Kidney epithelial cell (primary cell): ENCODE measurements at places on chromosomes 4 and X. TPM values are rescaled to one million over a fixed set of nuclear protein-coding genes. Genes with fewer than 3 reads are reported as not detected.

The ADRA2C gene
- total RNA-seq: 1.0 and 2.8 TPM in 2 replicates

The AFP gene
- total RNA-seq: not detected in 2 replicates

The GPRASP2 gene
- 10.5 and 10.6 TPM in 2 replicates for total RNA-seq

DNA sequence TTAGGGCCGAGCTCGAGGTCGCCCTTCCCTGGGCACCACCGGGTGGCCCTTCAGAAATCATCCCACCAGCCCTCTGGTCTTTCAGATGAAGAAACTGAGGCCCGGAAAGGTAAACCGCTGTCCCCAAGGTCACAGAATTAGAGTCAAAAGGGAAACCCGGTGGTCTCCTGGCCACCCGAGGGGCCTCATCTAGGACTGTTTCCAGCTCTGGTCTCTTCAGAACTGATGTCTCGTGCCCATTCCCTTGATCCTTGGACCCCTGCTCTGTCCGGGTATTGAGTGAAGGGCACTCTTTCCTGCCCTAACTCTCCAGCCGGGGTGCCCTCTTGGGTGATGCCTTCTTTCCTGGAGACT, 841 bp downstream of the HTRA3 start:
- no peak for DNase-seq

- DNase-seq: no peak
These were observed 47.5 kb downstream of the SORCS2 start for GRCh38 chr4:7239844-7240243.

- DNase-seq: no peak
These were observed 74.6 kb upstream of the SPOCK3 start for GRCh38 chr4:167308876-167309275.
